ENCODE measurements at places on chromosomes 16 and 17. TPM values are rescaled to one million over a fixed set of nuclear protein-coding genes. Genes with fewer than 3 reads are reported as not detected.

DNA sequence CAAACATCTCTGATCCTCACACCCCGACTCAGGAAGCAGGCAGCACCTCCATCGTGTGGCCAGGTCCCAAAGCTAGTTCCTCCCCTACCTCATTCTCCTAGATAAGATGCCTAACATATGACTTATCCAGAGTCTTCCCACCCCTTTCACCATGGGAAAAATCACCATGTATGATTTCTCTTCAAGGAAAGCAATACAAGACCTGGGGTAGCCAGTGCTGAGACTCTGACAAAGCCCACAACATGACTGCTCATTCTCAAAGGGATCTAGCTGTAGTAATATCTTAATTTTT lies 45.1 kb downstream of the CMTM4 start:
- no peak for DNase-seq

GRCh38 chr17:43026595-43026994 lies 1.6 kb downstream of the RND2 start:
- no peak for DNase-seq

Gene MC1R
- total RNA-seq: 2.0 TPM

- DNase-seq: no peak
Measured at GRCh38 chr16:74469946-74470478, 48.7 kb upstream of the CLEC18B start.

- DNase-seq: no peak
Measured at GRCh38 chr17:82357394-82357793, 1.7 kb upstream of the TEX19 start.

- DNase-seq: no peak
Measured at GRCh38 chr17:43861960-43862359, 15.0 kb downstream of the CD300LG start.

Gene NFATC3
- 104 TPM for total RNA-seq

DNA sequence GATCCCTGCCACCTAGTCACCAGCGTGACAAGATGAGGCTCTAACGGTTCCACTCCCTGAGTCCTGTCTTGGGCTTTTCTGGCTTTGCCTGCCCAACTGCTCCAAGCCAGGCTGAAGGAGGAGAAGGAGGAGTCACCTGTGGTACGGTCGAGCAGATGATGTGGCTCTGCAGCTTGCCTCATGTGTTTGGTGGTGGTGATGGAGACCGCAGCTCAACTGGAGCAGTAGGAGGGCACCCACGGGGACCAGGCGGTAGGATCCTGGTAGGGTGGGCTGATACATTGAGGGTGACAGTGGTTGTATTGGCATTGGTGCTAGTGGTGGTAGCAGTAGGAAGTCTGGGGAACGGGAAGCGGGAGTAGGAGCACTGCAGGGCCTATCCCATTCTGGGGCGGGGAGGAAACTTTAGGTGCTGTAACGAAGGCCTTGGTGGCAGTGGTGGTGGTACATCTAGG lies 202.8 kb upstream of the WSB1 start:
- DNase-seq: no peak

GRCh38 chr16:74034200-74034599 lies 262.4 kb upstream of the PSMD7 start:
- DNase-seq: no peak

Gene TOX3
- total RNA-seq: not detected

Gene DNASE1L2
- total RNA-seq: 0.32 TPM

- DNase-seq: peak; percentile 22
Measured at GRCh38 chr16:72013888-72014581, 5.5 kb downstream of the DHODH start.

Gene CACNG1
- total RNA-seq: not detected

DNA sequence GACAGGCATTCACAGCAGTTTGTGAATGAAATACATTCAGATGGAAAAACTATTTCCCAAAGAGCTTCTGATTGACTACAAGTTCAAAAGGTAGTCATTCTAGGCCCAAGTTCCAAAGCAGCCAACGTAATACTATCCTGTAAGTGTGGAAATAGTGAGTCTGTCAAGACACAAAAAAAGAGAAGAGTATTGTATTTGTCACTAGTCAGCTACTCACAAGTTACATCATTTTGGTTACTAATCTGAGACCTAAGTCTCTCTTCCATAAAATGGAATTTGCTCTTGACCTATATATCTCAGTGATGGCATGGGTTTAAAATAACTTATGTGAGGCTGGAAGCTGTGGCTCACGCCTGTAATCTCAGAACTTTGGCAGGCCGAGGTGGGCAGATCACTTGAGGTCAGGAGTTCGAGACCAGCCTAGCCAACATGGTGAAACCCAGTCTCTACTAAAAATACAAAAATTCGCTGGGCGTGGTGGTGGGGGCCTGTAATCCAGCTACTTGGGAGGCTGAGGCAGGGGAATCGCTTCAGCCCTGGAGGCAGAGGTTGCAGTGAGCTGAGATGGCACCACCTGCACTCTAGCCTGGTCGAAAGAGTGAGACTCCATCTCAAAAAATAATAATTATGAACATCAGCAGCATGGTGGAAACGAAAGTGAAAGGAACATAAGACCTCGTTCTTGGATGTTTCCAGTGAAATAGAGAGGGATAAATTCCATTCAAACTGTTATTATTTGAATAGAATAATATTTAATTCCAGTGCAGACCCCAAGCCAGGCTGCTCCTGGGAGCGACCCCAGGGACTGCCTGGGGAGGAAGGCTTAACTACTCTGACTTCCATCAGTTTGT lies 2.9 kb downstream of the CMC2 start:
- DNase-seq: peak; percentile 16

Gene SLC13A2
- not detected for total RNA-seq

GRCh38 chr16:50246299-50247122 lies 19.8 kb upstream of the ADCY7 start:
- peak; percentile 42 for DNase-seq

DNA sequence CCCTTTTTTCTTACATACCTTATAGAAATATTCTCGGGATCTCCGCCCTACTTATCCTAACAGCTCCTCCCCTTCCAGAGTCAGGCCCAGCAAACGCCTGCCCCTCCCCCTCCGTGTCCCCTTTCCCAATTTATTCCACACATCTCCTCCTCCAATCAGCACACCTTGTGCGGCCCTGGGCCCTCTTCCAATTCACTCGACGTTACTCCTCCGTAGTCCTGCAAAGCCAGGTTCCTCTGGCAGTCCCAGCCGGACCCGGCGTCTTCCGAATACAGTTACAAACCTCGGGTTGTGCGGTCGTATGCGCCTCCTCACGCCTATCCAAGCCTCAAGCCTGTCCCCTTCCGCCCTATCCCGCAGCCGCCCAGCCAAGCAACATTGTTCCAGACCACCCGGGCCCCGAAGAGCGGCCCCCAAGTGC lies 677 bp downstream of the CBX1 start:
- DNase-seq: no peak

- DNase-seq: no peak
Measured at GRCh38 chr16:26885674-26886073, 181.1 kb upstream of the C16orf82 start.

Gene HS3ST3B1
- 4.9 TPM for total RNA-seq

Gene UTS2R
- not detected for total RNA-seq

DNA sequence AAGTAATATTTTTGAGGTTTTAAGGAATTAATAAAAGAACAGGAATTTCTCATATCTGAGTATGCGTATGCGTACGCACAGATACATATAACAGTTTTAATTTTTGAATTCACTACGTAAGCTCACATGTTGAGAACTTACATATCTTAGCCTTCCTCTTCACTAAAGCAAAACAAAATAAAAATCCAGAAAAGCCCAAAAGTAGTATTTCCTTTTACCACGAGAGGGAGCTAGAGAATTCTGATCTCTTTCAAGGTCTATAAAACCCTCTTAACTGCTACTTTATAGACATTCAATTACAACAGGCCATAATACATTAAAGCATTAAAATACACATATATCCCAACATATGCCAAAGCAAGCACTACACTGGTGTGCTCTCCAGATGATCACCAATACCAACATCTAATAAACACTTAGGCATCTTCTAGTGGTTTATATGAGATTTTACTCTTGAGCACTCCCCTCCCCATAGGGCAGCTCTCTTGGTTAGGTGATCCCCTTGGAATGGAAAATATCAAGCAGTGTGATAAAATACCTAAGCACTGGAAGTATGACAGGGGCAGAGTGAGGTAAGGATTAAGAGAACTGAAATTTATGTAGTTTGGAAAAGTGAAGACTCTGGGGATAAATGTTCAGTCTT lies 94.0 kb downstream of the SKAP1 start:
- DNase-seq: no peak

Gene CPNE7
- total RNA-seq: 9.5 TPM

- peak; percentile 95 for DNase-seq
Measured at GRCh38 chr16:68074850-68075555, 10.2 kb upstream of the NFATC3 start.

Gene INCA1
- not detected for total RNA-seq

Gene TBX2
- total RNA-seq: not detected

Data from activated CD8-positive, alpha-beta T cell treated with anti-CD3 and anti-CD28 coated beads for 36 hours (primary cell).